NCI-H1105 (cell line): ENCODE measurements at places on chromosomes 3 and 15.

DNA sequence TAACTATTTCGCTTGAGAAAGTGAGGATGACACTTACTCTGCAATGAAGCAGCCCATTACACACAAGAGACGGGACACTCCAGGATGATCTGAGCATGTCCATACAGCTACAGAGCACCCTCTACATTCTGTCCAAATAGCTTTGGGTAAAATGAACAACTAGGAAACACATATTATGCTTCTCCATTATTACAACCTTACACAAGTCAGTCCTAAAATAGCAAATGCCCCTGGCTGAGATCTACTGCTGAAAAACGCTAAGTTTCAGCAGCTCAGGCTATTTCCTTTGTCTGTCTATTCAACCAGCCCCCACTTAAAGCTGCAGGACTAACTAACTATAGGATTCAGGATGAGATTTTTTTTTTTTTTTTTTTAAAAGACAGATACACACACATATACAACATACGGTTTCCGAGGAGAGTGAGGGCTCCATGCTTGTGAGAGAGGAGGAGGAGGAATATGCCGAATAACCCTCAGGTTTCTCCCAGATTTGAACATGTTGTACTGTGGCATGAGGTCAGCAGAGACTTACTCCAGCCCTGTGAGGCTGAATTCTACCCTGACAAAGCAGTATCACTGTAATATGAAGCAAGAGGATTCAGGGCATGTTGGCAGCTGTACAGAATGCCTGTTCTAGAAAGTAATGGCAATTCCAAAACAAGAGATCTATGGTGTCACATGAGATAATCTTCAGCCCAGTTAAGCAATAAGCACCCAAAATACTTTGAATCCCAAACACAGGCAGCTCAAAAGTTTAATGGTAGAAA lies 117.3 kb upstream of the PLXND1 start:
- no peak for DNase-seq

DNA sequence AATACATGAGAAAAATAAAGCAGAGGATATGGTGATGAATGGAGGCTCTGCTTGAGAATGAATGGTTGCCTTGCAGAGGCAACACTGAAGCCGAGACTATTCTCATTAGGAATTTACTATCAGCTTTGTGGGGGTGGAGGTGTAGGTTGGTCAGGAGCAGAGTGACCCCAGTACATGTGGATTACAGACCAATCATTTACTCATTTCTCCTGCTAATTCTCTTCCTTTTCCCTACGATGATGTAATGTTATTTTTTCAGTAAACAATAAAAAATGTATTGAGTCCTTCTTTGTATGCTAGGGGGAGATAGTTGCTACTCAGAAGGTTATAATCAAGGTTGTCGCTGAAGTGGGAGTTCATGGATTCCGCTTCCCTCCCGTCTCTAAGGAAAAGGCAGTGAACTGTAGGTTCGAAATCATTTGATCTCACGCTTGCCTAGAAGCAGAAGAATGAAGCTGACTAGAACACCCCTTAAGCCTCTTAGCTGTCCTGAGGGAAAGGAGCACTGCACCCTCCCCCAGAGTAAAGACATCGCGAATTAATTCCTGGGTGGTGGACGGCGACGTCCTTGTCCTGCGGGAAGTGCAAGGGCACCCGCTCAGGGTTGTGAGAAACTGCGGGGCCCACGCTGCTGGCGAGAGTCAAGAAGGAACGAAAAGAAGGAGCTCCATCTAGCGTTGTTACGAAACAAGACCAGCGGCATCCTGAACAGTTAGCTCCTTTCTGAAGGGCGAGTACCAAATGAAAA lies 213.2 kb upstream of the PFN2 start:
- peak; percentile 74 for DNase-seq

DNA sequence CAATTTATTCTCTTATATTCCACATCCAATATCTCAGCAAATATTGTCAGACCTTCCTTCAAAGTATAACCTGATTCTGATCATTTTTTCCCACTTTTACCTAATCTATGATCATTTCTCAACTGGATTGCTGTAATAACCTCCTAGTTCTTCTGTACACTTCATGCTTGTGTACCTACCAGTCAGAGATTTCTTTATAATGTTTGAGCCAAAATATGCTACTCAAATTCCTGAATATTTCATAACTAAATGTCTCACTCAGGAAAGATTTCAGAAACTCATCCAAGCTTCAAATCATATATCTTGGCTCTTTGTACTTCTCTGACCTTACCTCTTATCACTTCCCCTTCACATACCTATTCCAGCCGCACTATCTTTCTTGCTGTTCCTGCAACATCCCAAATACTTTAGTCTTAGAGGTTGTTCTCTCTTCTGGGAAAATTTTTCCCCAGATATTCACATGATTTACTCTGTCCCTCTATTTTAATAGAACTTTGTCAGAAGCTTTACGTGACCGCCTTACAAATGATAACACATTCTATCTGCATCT lies 20.0 kb downstream of the BCHE start:
- DNase-seq: no peak

DNA sequence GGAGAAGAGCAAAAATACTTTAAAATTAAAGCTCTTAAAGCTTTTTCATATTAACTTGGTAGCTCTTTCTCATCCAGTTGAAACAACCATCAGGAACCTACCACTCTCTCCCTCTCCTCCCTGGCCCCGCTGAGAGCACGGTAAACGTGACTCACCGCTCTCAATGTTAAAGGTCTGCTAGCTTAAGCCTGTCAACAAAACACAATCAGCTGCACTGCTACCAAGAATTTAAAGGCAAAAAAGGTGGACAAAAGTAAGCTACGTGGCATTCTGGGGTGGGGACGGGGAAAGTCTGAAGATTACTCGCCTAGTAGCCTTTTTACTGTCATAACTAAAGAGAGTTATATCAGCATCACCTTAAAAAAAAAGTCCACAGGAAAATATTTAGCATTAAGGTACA lies 8.4 kb upstream of the GP5 start:
- DNase-seq: no peak

GRCh38 chr3:55795746-55796145 lies 308.6 kb upstream of the WNT5A start:
- DNase-seq: no peak

- no peak for DNase-seq
Observed at GRCh38 chr3:41808152-41808551, 153.8 kb downstream of the ULK4 start.

- DNase-seq: no peak
Observed at GRCh38 chr3:126912027-126912422, 70.9 kb upstream of the PLXNA1 start.

GRCh38 chr3:31668242-31668641 lies 135.5 kb downstream of the STT3B start:
- DNase-seq: no peak

- DNase-seq: no peak
Observed at GRCh38 chr15:66864871-66865281, 162.8 kb downstream of the SMAD6 start.

- DNase-seq: no peak
Observed at GRCh38 chr15:90459368-90459767, 70.4 kb upstream of the CRTC3 start.
